ENCODE measurements at places on chromosomes 4 and X.

- DNase-seq = no peak
These were observed 112.5 kb upstream of the HAND2 start for GRCh38 chr4:173642509-173642908.

GRCh38 chr4:118772081-118772766 is 63.7 kb downstream of the SEC24D start:
- DNase-seq = no peak

DNA sequence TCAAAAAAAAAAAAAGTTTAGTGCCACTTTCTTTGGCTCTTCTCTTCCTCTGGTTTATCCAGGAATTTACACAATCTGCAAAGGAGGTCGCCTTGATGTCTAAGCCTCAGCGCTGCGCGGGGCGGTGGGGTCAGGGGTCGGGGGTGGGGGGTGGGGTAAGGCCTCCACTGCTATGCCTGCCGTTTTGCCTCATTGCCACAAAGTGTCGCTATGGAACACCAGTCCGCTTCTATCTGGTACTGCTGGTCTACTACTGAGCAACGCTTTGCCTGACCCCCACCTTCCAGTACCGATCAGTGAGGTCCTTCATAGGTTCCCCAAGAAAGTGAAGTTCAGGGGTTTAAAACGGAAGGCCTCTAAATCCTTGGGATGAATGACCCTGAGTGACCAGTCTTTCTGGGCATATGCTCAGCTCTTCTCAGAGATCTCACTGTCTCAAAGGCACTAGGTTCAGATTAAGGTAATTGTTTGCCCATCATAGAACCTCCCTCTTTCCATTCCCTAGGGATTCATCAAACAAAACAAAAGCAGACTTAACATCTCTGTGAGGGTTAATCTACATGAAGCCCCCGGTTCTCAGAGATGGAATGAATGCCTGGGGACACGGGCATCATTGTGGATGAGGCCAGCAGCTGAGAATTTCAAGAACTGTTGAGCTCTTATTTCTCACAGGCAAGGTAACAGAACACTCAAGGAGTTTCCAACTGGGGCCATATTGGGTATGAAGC is 16.9 kb upstream of the TSR2 start:
- DNase-seq = no peak

DNA sequence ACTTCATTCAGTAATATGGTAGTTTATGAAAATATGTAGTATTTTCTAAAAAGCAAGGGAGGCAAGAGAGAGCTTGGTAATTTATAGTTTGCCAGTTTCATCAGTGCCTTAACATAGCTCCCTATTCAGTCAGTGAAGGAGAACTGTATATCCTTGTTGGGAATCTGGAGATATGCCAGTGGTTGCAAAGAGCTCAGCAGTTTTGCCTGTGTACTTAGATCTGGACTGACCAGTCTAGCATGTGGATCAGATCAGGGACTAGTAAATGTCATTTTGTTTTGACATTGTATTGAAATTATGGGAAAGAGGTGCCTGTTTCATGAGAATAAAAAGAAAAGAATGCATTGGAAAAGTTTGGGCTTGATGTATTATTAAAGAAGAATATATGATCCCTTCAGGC is 88.6 kb downstream of the ZIC3 start:
- DNase-seq = no peak

DNA sequence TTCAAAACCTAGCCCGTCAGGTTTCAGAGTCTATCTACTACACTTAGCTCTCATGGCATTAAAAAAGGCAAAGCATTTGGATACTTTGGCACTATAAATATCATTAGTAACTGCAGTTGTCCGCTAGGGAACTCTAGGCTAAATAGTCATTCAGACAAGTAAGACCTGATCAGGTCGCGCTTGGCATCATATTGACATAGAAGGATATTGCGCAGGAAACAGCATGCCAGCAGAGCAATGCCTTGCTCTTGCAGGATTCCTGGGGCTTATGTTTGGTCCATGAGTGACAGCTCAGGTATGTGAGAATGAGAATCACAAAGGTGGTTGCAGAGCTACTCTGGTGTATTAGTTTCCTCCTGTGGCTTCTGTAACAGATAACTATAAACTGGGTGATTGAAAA is 62.7 kb downstream of the KDM6A start:
- no peak for DNase-seq

DNA sequence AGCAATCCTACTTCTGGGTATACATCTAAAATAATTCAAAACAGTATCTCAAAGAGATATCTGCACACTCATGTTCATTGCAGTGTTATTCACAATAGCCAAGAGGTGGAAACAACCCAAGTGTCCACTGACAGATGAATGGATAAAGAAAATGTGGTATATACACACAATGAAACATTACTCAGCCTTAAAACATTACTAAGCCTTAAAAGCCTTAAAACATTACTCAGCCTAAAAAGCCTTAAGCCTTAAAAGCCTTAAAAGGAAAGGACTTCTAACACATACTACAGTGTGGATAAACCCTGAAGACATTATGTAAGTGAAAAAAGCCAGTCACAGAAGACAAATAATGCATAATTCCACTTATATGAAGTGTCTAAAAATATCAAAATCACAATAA is 40.3 kb upstream of the TFDP3 start:
- DNase-seq = no peak

- no peak for DNase-seq
These were observed 541 bp downstream of the AIMP1 start for GRCh38 chr4:106316773-106317409.

DNA sequence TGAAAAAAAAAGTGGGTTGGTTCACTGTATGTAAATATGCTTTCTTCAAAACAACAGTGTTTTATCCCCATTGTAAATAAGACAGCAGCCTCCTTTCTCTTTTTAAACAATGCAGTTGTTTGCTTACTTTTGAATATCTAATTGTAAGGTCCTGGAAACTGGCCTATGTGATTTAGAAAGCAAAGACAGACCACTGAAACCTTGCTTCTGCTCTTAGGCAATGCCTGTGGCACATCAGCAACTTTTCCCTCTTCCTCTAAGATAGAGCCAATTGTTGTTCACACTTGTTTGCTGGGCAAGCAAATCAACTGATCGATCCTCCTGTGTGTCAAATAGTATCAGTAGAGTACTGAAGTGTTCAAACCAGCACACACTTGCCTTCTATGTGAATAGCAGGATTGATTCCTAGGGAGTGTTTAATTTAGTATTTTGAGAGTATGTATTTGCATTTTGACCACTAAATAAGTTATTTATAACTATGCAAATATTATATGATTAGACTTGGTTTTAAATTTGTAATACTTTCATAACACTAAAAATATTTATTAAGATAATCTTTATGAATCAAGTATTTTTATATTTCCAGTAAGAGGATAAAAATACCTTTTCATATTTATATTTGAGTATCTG is 55.4 kb upstream of the GRPR start:
- no peak for DNase-seq

- no peak for DNase-seq
These were observed 23.4 kb upstream of the TECRL start for GRCh38 chr4:64432674-64433073.

GRCh38 chr4:113674251-113674650 is 87.3 kb downstream of the CAMK2D start:
- DNase-seq = no peak

DNA sequence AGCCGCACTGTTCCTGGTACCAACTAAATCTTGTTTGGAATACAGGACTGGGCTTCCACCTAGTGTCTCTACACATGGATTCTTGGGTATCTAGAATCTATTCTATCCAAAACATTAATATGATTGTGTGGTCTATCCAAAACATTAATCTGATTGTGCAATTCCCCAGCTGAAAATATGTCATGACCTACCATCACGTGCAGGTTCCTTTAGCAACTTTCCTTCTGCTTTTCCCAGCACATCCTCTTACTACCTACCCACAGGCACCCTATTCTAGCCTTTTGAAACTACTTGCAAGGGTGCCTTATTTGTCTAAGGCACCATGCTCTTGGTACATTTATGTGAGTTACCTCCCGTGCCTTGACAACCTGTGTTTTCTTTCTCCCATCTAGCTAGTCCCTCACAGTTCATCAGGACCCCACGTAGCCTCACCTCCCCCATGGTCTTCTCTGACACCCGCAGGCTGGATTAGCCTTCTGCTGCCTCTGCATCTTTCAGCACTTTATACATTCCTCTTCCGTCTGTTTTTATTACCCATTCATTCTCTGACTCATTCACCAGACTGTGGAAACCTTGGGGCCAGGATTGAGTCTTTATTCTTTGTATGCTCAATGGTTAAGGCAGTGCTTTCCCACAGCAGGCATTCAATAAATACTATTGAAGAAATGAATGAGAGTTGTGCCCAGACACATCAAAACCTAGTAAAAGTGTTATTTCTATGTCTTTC is 88.8 kb upstream of the FAM9B start:
- no peak for DNase-seq

DNA sequence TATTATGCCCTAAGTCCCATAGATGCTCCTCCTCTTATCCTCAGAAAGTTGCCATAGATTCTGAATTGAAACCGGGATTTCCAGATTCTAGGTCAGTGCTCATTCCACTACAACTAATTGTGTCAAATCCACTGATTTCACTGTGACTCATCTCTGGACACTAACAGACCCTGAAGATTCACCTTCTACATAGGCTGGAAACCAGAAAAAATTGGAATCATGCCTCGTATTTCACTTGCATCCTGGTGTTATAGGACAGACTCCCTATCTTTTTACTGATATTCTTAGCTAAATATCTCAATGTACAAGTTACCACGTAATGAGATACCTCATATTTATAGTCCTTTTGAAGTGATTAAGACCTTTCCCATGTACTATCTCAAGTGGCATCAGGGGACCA is 36.7 kb downstream of the CLNK start:
- no peak for DNase-seq

GRCh38 chr4:64784125-64784524 is 374.9 kb upstream of the TECRL start:
- no peak for DNase-seq

- DNase-seq = no peak
These were observed 55.1 kb upstream of the PGAM4 start for GRCh38 chrX:78024349-78025059.

GRCh38 chr4:108937066-108937465 is 174.2 kb upstream of the ETNPPL start:
- no peak for DNase-seq

DNA sequence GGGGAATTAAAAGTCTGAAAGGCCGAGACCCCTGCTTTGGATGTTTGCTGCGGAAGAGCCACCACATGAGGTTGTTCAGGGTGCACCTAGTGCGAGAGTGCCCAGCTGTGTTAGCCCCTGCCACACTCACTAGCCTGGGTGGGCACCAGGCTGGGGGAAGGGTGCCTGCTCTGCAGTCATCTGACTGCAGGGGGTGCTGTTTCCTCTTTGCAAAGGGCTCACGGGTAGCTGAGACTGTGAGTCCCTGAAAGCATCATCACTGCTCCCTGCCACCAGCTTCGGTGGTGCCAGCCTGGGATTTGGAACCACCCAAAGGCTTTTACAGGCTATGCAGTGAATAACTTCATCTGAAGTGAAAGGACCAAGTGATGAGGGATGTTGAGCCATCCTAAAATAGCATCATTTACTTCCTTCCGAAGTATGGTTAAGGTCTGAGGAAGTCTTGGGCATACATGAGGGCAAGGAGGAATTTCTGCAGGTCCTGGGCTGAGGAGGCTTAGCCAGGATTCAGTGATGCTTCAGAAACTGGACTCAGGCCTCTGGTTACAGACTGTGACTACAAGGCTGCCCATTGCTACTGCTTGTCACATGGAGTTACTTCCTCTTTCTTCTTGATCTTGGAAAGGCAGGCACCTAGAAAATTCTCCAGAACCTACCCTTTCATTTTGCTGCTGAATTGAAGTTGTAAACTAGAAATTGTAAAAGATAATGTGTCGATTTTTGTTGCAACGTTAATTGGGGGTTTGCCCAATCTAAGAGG is 293.2 kb upstream of the PRPS2 start:
- no peak for DNase-seq

DNA sequence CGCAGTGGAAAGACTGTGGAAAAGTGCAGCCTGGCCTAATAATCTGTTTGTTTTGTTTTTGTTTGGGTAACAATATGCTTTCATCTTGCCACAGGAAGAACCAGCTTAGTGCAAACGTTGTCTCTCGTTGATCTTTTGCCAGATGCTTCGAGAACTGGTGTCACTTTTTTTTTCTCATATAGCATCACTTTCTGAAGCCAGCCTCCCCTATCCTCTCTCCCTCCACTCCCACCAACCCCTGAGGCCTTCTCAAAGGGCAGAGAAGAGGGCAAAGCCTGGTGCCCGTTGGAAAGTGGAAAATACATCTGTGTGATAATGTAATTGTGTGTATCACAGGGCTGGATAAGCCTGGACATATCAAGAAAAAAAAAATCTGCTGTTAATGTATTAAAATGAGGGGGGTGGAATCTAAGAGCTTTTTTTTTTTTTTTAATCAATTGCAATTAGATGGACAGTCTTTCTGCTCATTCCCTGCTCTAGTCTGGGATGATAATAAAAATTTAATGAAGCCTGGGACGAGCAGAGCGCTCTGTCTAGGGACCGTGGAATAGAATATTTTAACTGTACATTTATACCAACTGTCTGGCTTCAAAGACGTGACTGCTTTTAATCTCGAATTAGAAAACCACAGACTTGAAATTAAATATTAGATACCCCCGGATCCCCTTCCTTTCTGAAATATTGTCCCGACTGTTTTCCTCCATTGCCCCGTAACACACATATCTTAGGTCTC is 8.1 kb downstream of the POU4F2 start:
- DNase-seq = no peak

DNA sequence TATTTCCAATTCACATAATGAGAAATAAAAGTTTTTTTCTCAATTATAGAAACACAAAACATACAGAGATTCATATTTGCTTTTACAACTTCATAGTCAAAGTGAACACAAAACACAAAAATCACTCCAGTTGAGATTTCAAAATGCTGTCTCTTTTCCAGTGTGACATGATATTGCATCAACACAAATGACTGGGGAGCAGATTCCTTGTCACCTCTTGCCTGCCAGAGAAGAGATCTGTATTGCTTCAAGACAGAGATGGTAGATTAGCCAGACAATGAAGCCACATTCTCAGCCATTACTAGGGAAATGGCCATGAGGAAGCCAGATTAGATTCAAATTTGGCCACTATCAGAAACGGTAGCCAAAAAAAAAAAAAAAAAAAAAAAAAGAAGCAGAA is 2313.1 kb upstream of the AGA start:
- no peak for DNase-seq

GRCh38 chr4:74096265-74096980 is 2.6 kb downstream of the CXCL2 start:
- no peak for DNase-seq

DNA sequence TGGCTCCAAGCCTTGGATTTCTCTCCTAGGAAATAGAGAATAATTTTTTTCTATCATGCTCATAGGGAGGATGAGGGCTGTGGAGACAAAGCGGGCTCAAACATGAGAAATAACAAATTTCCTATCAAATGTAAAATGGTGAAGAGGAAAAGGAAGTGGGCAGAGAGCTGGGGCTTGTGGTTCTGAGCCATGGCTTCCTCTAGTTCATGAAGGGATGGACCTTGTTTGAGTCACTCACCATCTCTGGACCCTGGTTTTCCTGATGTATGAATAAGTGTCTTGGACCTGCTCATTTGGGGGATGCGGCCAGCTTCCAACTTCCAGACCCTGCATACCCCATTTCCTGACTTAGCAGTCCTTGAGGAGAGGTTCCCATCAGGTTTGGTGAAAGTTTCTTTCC is 63.0 kb downstream of the MSX1 start:
- DNase-seq = no peak

GRCh38 chr4:112472318-112472717 is 43.7 kb downstream of the NEUROG2 start:
- DNase-seq = no peak

GRCh38 chr4:77073981-77074380 is 1.8 kb downstream of the CCNI start:
- no peak for DNase-seq

GRCh38 chr4:2714918-2715317 is 41.2 kb downstream of the TNIP2 start:
- no peak for DNase-seq
